Inflammatory macrophage (primary cell): ENCODE measurements at places on chromosomes 5 and 9.

DNA sequence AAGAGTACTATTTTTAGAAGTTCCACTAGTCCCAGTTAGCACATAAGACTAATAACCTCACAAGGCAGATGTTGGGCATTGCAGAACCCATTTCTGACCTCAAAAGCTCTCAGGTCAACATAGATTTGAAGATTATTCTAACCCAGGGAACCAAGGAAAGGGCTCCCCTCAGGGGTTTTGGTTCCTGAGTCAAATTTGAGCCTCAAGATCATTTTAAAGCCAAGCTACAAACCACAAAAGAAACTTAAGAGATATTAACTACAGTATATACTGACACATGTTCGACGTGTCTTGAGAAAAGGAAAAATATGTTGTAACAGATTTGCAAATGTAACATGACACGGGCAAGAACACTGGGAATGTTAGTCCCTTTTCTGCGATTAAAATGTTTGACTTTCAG, 88.6 kb downstream of the GNAQ start:
- no peak for DNase-seq

GRCh38 chr9:1938135-1938534, 77.0 kb upstream of the SMARCA2 start:
- DNase-seq, result no peak

GRCh38 chr9:110040788-110041187, 167.2 kb downstream of the C9orf152 start:
- no peak for DNase-seq

- DNase-seq, result peak; percentile 93
These were observed 373.8 kb upstream of the KLF4 start for GRCh38 chr9:107863396-107863795.

GRCh38 chr9:95910023-95910707, 34.7 kb downstream of the ERCC6L2 start:
- DNase-seq, result no peak
